ENCODE measurements at places on chromosomes 1 and 21.
A peak's percentile ranks its signal among the peaks of the same experiment; 100 is the strongest.

- no peak for DNase-seq
Observed at GRCh38 chr21:16280686-16281091, 550.9 kb downstream of the USP25 start.

- DNase-seq = no peak
Observed at GRCh38 chr1:161207173-161207572, 5.0 kb downstream of the NDUFS2 start.

DNA sequence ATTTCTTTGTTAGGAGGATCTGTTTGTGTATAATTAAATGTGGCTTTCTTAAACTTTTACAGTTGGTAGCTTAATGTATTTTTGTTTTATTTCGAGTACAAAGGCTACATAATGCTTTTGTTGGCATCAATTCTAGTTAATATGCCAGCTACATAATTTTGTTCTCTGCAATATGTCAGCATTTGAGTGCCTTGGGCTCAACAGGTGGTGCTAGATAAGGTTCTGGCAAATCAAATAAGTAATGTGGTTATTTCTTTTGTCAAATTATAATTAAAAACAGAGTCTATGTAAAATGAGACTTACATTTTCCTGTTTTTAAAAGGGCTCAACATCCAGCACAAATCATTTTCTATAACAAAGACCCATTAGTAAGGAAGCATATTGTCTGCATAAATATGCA is 410.6 kb upstream of the NR5A2 start:
- DNase-seq = no peak

- DNase-seq = no peak
Observed at GRCh38 chr1:45407629-45408287, 67.5 kb upstream of the MUTYH start.

GRCh38 chr21:32315511-32316281 is 17.0 kb downstream of the MRAP start:
- DNase-seq = no peak

DNA sequence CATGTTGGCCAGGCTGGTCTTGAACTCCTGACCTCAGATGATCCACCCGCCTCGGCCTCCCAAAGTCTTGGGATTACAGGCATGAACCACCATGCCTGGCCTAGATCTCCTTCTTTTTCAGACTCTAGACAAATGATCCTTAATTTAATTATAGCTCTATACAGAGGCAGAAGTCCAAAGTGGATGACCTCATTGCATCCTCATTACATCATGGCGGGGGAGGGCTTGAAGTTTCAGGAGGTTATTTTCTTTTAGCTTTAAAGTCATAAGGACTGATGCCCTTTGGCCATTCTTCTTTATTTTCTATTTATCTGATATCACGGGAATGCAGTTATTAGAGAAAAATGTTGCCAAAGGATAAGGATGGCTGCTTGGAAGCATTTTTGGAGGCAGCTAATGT is 14.1 kb upstream of the MARK1 start:
- no peak for DNase-seq

DNA sequence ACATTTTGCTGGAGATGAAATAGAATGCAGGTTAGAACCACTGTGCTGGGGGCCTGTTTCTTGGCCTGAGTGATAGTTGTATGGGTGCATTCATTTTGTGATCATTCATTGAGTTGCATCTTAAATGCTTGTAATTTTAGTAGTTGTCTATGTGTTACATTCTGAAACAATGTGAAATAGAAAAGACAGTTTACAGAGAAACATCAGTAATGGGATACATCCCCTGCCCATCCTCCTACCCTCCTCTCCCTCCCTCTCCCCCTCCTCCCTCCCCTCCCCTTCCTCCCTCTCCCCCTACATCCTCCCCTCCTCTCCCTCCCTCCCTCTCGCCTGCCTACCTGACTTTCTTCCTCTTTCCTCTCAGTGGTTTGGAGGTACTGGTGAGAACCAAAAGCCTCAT is 54.5 kb upstream of the COL6A1 start:
- no peak for DNase-seq

- DNase-seq = no peak
Observed at GRCh38 chr21:41866274-41866809, 12.8 kb downstream of the PRDM15 start.

- DNase-seq = no peak
Observed at GRCh38 chr21:39441502-39442475, 3.8 kb downstream of the LCA5L start.

DNA sequence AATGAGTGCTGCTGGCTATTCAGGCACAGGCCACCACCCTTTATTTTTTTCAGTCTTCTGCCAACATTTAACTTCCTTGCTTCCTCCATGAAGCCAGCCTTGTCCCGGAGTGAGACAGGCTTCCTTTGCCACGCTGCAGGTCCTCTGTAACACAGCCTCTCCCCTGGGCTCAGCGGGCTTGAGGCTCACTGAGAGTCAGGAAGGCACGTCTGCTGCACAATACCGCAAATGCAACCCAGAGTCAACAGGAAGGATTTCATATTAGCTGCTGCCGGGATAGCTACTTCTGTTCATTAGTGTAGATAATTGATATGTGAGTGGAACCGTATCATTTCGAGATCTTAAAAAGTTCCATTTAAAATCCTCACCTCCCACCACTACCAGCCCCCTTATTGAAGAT is 22.5 kb downstream of the MYOG start:
- no peak for DNase-seq

DNA sequence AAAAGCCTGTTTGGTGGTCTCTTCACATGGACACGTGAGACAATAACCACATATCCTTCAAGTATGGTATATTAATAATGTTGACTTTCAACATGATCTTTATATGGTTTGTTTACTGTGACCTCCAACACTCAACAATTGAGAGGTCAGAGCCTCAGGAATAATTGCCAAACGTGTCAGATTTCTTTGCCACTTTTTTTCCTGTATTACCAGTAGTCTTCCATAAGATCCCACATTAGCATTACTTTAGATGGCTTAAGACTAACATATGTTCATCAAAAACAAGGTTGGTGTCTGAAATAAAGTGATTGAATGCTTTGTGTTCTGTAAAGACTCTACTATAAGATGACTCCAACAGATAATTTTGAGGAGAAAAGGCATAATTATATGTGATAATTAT is 118.7 kb upstream of the F3 start:
- DNase-seq = no peak

DNA sequence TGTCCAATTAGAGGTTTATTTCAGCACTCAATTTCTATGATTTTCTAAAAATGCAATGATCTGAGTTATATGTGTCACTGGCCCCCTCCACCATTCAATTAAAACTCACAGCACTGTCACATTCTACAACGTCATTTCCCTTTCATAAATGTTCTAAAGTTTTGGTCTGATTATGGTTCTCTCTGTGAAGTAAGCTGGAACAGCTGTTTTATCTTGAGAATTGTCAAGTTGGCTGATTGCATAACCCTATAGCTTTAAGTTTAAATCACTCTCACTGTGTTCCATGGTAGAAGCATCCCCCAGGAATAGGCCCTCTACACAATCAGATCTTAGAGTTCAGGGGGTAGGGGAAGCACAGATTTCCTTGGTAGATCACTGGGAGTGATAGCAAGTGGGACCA is 41.4 kb upstream of the DNASE2B start:
- no peak for DNase-seq

DNA sequence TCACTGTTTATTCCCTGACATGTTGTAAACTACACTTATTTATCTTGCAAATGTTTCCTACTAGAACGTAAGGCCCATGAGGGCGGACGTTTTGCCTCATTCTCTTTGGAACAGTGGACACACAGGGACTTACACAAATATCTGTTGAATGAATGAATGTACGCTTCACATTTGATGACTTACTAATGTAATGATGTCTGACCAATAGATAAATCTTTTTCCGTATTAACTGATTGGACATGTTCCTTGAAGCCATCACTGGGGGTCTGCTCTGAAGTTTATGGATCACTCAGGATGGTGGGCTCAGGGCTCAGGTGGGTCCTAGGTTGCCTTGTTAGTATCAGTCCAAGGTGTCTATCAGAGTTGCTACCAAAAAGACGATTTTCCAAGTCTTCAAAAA is 763.2 kb upstream of the TPTE start:
- DNase-seq = no peak

GRCh38 chr1:71307451-71307850 is 226.6 kb upstream of the ZRANB2 start:
- DNase-seq = no peak

- DNase-seq = no peak
Observed at GRCh38 chr1:92551916-92552315, 65.2 kb upstream of the GFI1 start.

- peak; percentile 12 for DNase-seq
Observed at GRCh38 chr1:162145966-162146696, 76.6 kb downstream of the NOS1AP start.

DNA sequence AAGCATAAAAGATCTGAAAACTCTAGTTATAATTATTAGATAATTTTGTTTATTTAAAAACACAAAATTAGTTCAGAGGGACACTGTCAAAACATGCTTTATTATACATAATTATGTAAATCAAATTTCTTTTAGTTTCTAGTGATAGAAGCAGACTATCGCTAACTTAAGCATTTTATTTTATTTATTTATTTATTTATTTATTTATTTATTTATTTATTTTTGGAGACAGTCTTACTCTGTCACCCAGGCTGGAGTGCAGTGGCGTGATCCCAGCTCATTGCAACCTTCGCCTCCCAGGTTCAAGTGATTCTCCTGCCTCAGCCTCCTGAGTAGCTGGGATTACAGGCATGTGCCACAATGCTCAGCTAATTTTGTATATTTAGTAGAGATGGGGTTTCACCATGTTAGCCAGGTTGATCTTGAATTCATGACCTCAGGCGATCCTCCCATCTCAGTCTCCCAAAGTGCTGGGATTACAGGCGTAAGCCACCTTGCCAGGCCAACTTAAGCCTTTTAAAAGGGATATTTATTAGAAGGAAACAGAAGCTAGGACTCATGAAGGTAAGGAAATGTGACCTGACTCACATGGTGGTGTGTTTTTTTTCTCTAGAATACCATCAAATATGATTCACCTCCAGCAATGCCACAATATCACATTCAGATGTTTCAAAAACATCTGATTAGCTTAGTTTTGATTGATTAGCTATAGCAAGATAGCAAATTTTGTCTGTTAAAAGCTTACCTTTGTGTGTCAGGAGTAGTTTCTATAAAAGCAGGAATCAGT is 1357.4 kb upstream of the ADGRL4 start:
- no peak for DNase-seq

DNA sequence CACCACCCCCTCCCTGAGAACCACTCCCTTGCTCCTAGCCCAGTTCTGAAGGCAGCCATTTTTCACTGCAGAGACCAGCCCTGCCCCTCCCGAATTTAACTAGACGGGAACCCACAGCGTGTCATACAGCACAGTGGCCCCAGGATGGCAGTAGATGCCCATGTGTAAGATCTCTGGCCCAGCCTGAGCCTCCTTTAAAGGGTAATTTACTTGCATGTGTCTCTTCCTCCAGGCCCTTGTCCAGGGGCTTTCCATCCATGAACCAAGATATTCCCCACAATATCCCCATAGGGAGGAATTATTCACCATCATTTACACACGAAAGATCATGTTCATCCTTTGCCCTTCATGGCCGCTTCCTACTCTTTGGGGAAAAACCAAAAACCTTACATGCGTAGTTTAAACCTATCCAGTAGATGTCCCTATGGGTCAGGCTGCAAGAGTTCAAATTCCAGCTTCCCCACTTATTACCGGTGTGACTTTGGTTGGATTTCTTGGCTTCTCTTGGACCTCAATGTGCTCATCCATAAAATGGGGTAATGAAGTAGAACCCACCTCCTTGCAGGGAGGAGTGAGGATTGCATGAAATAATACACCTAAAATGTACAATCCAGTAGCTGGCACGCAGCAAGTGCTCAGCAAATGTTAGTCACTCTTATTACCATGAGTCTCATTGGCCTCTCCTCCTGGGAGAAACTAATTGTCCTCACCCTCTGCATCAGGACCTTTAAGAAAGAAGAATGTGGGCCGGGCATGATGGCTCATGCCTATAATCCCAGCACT is 4.0 kb upstream of the LACTBL1 start:
- DNase-seq = peak; percentile 78

DNA sequence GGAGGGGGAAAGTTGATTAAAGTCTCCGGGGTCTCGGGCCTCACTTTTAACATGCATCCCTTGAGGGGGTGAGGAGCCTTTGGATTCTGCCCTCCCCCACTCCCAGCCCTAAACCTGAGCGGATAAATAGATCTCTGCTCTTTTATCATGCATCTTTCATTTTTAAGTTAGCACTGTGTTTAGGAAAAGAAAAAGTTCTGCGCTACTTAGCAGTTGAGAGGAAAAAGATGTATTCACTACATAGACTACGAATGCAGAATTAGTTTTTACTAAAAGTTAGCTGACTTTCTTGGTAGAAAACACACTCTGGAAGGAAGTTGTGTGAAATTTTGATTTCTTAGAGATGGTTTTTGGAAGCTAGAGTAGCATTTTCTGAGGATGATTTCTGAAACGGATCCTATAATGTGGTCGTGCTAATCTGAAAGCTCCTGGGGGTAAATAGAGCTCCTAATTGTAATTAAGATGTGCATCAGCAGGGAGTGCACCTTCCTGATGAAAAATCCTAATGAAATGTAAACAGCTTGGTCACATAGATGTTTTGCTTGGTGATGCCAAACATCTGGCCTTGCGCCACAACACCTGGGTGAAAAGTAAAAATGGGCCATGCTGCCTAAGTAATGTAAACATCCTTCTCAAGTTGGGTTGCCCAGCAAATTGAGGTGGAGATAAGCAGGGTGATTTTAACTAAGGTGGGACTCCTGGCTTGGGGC is 1.8 kb downstream of the ROR1 start:
- no peak for DNase-seq

DNA sequence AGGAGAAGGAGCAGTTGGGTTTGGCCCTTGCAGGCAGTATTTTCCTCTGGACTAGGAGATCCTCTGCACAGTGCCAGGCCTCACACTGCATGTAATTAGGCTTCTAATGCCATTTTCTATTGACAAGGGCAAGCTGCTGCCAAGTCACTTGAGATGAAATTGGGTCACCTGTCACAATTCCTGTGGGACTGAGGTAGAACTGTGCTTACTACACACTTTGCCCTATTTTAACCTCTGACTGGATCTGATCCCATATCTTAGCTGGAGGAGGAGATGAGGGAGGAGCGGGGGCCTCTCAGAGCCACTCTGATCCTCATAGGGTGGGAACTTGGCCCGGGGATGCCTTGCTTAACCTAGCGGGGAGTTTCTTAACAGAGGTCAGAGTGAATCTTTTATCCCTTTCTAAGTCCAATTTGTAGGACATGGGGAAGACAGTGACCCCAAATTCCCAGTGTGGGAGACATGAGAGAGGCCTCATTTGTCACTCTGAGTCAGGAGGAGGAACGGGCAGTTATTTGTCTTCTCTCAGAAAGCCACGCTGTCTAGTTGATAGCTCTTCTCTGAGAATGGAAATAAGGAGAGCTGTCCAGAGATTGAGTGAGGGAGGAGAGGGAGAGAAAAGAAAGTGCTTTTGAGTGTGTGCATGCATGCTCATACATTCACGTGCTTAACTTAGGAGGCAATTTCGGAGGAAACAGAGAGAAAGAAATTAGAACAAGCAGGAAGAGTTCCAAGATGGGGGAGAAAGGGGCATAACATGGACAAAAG is 121.3 kb downstream of the CACNA1E start:
- DNase-seq = peak; percentile 65

- no peak for DNase-seq
Observed at GRCh38 chr1:10965546-10966226, 46.8 kb upstream of the TARDBP start.

- DNase-seq = peak; percentile 64
Observed at GRCh38 chr1:95041491-95042165, 31.1 kb downstream of the ALG14 start.
